Testis (tissue), 5 donors: ENCODE measurements at places on chromosomes 6 and 20. TPM values are rescaled to one million over a fixed set of nuclear protein-coding genes. Genes with fewer than 3 reads are reported as not detected.

The MGME1 gene
- total RNA-seq = 17.4 TPM

The MAS1 gene
- total RNA-seq = 0.39 TPM

The MTFR2 gene
- 8.8 TPM for total RNA-seq

The KHDC1 gene
- 6.6 TPM for total RNA-seq

The NT5DC1 gene
- total RNA-seq = 10.7 TPM

The OGFRL1 gene
- 8.2 TPM for total RNA-seq

The NKX2-2 gene
- 0.16 TPM for total RNA-seq

- DNase-seq = no peak
Observed at GRCh38 chr6:145887969-145888368, 73.4 kb upstream of the FBXO30 start.

DNA sequence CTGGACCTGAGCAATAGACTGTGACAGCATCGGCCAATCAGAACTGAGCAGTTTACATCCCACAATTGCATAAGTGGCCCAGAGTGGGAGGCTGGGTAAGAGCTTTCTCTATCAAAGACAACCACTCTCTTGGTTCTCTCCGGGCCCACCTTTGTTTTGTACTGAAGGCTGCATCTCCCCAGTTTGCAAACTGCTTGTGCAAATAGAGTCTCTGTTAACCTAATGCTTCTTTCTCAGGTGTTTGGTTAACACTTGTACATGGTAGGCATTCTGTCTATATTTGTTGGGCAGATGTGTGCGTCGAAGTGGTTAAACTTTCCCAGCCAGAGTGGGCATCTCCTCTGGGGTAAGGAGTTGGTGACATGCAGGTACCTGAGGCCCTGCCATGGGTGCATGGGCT is 177.1 kb downstream of the CDH26 start:
- DNase-seq = no peak

DNA sequence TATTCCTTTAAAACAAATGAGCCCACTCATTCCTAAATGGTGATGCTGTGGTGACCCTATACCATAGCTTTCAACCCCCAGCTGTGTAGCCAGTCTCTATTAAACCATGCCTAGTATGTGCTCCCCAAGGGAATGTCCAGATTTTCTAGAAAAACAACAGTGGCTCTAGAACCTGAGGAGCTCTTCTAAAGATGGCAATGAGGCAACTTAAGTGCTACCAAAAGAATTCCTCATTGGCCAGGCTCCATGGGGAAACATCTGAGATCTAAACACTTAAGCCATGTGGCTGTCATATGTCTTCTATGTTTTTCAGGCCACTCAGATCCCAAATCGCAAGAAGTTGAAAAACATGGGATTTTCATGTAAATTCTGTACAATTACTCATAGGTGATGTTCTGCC is 191.0 kb downstream of the TPBG start:
- DNase-seq = no peak

DNA sequence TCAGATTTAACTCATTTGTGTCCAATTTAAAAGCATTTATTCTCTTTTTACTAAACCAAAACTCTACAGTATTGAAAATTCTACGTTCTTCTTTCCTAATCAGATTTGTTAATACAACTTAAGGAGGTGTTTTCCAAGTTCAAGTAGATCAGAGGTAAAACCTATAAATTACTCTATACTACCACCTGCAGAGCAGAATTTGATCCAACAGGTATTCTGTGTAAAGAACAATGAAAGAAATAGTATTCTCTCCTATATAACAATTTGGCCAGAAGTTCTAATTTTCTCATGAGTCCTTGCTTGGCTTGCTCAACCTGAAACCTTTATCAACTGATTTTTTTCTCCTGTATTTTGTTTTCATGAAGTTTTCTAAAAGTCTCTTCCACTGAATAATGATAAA is 28.5 kb upstream of the DST start:
- no peak for DNase-seq

GRCh38 chr6:112180095-112180820 is 74.1 kb downstream of the LAMA4 start:
- DNase-seq = peak; percentile 27

DNA sequence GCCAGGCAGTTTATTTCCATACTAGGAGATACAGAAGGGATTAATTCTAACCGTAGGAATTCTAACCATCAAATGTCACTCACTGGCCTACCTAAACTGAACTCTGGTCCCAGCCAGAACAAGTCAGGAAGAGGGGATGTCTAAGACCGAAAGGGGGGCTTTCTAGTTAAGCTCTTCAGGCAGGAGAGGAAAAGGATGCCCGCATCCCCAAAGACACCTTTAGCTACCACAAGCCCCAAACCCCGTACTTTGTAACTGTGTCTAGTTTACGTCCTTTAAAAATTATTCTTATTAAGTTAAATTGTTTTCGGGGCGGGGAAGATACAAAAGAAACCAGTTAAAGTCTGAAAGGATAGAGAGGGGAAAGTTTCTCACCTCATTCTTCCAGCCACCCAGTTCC is 1.2 kb upstream of the ZNF76 start:
- no peak for DNase-seq

- DNase-seq = no peak
Observed at GRCh38 chr6:14743474-14744211, 502.2 kb upstream of the JARID2 start.

- no peak for DNase-seq
Observed at GRCh38 chr6:21341910-21342309, 251.6 kb upstream of the SOX4 start.

GRCh38 chr6:106964954-106965353 is 9.6 kb downstream of the CD24 start:
- no peak for DNase-seq

DNA sequence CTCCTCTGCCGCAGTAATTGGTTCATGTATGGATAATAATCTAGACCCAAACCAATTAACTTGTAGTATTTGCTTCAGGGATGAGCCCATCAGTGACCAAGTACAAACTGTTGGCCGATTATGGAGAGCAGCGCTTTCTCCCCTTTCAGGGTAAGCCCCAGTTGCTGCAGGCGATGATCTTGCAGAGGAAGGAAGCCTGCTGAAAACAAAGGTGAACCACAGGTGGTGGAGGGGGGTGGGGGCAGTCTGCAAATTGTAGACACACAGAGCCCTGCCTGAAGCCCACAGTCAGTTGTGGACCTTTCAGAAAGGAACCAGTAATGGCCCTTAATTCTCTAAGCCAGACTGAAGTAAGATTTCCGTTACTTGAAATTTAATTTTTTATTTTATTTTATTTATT is 167.9 kb upstream of the JARID2 start:
- no peak for DNase-seq

DNA sequence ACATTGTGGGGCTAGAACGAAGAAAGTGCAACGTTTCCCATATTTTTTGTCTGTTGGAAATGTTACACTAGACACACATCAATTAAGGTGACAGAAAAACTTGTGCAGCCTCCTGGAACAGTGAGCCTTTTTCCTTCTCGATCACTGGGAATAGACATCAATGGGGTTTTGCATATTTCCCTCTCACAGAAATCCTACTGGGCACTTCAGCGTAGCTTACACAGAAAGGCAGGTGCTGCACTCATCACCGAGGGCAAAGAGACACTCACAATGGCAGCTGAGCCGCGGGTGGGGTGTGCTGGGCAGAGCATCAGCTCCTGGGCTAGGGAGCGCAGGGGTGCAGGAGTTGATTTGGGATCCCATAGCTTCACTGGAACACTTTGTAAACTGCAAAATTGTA is 64.5 kb downstream of the THBS2 start:
- DNase-seq = no peak
